ENCODE measurements at places on chromosomes 12 and 14. TPM values are rescaled to one million over a fixed set of nuclear protein-coding genes. Genes with fewer than 3 reads are reported as not detected.

- DNase-seq: no peak
Measured at GRCh38 chr12:104546575-104546974, 89.8 kb downstream of the CHST11 start.

- DNase-seq: no peak
Measured at GRCh38 chr12:93223440-93224426, 154.0 kb upstream of the NUDT4 start.

DNA sequence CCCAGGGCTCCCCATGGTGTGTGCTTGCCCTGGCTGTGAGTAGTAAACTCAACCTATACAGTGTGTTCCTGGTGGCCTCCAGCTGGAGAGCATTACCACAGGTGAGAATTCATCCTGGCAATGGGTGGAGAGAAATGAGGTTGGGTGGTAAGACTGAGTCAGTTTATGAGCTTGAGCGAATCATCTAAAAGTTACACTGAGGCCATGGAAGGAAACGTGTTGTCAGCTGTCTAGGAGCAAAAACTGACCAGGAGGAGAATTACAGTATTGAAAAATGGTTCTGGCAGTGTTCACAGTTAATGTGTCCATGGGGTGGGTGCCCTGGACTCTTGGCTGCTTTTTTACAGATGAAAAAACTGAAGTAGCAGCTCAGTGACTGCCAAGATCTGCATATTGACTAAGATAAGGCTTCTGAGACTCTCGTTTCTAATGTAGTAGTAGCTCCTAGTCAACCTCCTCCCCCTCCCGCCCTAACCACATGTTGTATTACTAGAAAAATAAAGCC, 202.0 kb upstream of the AMIGO2 start:
- no peak for DNase-seq

The PIWIL1 gene
- not detected for total RNA-seq

DNA sequence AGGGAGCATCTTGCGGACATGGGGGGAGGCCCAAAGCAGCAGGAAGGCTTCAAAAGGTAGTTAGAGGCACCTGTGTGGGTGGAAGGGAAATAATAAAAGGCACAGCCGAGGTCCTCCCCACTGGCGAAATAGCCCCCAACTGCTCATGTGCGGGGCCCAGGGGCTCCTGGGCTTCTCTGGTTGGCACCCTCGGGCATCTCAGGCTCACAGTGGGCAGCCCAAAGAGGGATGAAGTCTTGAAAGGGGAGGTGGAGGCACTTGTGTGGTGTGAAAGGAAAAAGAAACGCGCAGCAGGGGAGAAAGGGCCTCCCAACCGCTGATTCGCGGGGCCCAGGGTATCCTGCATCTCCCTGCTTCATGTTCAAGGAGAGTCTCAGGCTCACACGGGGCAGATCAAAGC, 579.4 kb downstream of the ALG10 start:
- peak; percentile 54 for DNase-seq

The INSM2 gene
- total RNA-seq: not detected

GRCh38 chr12:72075401-72075800, 136.8 kb downstream of the TPH2 start:
- DNase-seq: no peak

DNA sequence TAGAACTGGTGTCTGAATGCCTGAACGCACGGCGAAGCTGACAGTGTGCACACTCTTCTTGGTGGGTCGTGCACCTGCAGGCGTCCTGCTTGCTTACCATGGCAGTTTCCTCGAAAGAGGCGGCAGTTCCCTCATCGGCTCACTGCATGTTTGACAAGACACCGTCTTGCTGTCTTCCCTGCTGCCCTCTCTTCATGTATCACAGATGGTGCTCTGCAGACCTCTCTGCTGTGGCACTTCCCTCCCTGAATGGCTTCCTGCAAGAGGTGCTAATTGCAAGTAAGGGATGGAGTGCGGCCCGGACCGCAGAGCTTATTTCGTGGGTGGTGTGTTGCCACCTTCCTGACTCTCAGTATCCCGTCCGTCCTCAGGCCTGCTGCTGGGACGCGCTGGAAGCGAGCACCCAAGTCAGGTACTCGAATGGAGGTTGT, 156.7 kb upstream of the RTL1 start:
- DNase-seq: peak; percentile 70

DNA sequence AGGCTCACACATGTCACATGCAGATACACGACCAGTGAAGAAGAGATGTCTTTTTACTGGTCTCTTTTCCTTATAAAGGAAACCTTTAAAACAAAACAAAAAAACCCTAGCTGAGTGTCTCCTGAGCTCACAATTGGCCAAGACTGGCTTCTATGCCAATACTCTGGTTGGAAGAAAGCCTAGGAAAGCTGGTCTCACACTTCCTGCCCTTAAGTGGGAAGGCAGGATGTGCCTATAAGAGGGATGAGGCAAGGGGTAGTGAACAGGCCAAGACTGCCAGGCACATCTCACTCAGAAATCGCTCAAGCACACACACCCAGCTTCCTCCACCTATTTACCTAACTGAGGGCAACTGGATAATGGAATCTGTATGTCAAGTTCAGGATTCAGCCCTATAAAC, 50.0 kb downstream of the SOCS2 start:
- no peak for DNase-seq

DNA sequence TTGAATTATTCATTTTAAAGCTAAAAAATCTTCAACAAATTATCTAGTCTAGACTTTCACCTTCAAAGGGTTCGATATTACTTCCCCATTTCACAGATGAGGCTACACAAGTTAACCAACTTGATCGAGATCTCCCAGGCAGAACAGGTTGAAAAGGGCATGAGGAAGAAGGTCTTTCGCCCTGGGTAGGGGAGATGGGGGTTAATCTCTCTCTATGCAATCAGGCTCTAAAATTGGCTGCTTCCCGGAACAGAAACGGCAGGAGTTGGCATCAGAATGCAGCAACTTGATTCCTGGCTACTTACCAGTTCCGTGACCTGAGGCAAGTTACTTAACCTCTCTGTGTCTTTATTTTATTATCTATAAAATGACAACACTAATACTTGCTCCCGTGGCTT, 2.4 kb upstream of the CISTR start:
- no peak for DNase-seq

GRCh38 chr12:111270774-111271173, 98.1 kb downstream of the PHETA1 start:
- no peak for DNase-seq

DNA sequence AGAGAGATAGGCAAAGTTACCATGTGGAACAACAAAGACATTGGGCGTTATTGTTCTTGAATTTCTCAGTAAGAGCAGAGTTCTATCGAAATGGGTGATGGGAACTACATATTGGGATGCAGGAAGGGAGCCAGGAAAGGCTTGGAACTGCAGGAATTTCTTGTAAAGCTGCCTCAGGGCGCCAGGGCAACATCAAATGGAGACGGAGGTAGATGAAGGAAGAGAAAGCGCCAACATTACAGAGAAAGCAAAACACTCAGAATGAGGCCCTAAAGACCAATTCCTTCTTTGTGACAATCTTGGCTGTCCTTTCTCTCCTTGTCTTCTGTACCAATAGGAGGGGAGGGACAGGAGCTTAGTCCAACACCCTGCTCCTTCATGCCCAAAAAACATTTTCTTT, 148.4 kb downstream of the RPAP3 start:
- DNase-seq: no peak

The DIO2 gene
- 14.4 TPM for total RNA-seq

- no peak for DNase-seq
Measured at GRCh38 chr12:104569346-104570173, 112.8 kb downstream of the CHST11 start.

DNA sequence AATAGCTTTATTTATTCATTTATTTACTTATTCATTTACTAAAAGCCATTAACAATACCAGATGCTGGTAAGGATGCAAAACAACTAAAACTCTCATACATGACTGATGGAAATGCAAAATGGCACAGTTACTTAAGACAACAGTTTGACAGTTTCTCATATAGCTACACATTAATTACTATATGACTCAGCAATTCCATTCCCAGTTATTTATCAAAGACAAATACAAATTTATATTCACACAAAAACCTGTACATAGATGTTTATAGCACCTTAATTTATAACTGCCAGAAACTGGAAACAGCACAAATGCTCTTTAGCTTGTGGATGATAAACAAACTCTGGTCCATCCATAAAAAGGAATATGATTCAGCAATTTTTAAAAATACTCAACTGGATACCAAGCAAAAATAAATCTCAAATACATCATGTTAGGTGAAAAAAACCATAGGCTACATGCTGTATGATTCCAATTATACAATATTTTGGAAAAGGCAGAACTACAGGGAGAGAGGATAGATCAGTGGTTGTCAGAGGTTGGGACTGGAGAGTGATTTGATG, 37.9 kb upstream of the ST8SIA1 start:
- DNase-seq: no peak

GRCh38 chr12:25830456-25830855, 128.0 kb upstream of the RASSF8 start:
- no peak for DNase-seq

The PRPH gene
- 5.4 TPM for total RNA-seq

DNA sequence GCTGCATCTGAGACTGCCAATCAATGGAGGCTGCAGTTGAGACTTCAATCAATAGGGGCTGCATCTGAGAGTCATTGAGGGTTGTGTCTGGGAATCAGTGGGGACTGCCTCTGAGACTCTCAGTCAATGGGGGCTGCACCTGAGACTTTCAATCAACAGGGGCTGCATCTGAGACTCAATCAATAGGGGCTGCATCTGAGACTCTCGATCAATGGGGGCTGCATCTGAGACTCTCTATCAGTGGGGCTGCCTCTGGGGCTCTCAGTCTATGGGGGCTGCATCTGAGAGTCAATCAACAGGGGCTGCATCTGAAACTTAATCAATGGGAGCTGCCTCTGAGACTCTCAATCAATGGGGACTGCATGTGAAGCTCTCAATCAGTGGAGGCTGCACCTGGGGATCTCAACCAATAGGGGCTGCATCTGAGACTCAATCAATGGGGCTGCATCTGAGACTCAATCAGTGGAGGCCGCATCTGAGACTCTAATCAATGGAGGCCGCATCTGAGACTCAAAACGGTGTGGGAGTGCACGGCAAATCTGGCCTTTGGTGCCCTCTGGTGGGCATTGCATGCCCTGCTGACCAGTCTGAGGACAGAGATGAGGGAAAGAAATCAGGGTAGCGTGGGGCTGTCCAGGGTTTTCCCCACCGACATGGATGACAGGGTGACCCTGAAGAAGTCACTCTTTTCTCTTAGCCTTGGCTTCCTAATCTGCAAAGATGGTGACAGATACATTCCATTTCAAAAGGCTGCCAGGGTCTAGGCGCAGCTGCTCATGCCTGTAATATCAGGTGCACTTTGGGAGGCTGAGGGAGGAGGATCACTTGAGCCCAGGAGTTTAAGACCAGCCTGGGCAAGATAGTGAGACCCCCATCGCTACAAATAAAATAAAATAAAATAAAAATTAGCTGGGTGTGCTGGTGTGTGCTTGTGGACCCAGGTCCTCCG, 41.3 kb upstream of the EIF5 start:
- DNase-seq: peak; percentile 94

DNA sequence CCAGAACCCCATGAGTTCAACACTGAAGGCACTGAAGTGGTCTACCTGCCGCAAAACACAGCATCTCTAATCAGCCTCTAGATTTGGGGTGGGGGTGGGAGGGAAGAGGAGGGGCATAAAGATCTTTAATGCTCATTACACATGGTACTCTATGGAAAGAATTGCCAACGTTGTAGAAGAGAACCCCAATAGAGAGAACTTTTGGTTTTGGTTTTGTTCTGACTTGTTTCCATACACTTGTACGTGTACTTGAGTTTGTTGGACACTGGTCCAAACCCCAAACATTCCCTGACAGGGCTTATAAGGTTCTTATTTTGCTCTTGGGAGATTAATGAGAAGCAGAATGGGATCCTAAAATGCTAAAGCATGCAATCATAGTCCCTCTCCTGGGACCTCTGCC, 31.0 kb downstream of the GNPTAB start:
- no peak for DNase-seq

GRCh38 chr12:119229837-119230236, 51.1 kb downstream of the HSPB8 start:
- DNase-seq: peak; percentile 59

- DNase-seq: peak; percentile 64
Measured at GRCh38 chr14:67413806-67414769, 2.1 kb upstream of the PLEK2 start.

The BMAL2 gene
- total RNA-seq: 22.6 TPM

The DDN gene
- 0.10 TPM for total RNA-seq

The ART4 gene
- 11.6 TPM for total RNA-seq

The TRHDE gene
- total RNA-seq: 2.3 TPM

- no peak for DNase-seq
Measured at GRCh38 chr12:113898466-113898865, 67.7 kb downstream of the RBM19 start.

The OR4E1 gene
- not detected for total RNA-seq

The GCN1 gene
- 89.8 TPM for total RNA-seq

DNA sequence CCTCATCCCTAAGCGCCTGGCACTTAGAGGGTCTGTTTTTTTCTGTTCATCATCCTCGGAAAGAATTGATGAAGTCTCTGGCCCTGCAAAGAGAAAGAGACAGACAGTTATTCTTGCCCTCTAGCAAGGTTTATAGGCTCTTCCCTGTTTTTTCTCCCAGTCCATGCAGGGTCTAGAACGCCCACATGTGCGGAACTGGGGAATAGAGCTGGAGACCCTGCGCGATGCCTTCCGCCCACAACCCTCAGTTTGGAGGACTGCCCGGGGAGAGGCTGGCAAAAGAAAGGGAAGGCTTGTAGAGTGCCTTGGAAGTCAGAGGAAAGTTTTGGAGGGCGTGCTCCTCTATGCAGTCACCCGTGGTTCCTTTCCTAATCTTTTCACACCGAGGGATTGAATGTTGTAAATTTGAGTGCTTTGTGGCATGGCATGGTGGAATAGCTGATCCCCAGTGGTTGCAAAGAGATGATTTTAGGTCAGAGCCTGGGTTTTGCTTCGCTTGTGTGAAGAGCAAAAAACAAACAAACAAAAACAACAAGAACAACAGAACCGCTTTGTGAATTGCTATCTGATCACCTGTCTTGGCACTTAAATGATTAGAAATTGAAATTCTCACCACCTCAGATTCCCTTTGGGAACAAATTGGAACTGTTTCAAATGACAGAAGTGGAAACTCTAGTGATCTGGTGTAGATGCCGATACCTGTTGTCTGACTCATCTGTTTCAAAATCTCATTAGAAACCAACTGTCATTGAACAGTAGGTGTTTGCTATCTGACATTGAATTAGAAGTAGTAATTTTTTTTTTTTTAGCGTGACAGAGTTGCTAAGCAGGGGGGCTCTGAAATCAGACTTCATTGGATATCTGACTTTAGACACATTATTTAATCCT, 947 bp downstream of the GAS2L3 start:
- DNase-seq: peak; percentile 66

DNA sequence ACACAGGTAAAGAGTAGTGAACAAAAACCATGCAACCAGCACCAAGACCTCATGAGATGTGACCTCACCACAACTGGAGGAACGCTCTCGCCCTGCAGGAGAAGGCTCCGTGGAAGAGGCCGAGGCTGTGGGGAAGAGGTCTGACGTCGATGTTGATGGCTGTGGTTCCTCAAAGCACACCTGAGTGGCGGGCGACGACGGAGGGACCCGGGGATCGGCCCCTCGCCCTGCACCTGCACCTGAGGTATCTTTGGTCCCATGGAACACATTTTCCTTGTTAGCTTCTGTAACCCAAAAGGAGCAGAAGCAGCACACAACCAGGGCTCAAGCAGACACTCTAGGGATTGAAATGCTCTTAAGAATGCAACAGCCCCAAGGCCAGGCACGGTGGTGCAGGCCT, 17.9 kb downstream of the CHFR start:
- no peak for DNase-seq

- DNase-seq: peak; percentile 84
Measured at GRCh38 chr14:75452900-75453816, 25.3 kb downstream of the JDP2 start.

GRCh38 chr12:58372298-58372697, 430.9 kb downstream of the ATP23 start:
- DNase-seq: no peak

- DNase-seq: no peak
Measured at GRCh38 chr12:19421503-19422282, 17.6 kb upstream of the AEBP2 start.
